Right kidney (tissue), 9 donors: ENCODE measurements at places on chromosomes 5 and 9.

- no peak for DNase-seq
These were observed 270.2 kb upstream of the RASA1 start for GRCh38 chr5:86997516-86997915.

DNA sequence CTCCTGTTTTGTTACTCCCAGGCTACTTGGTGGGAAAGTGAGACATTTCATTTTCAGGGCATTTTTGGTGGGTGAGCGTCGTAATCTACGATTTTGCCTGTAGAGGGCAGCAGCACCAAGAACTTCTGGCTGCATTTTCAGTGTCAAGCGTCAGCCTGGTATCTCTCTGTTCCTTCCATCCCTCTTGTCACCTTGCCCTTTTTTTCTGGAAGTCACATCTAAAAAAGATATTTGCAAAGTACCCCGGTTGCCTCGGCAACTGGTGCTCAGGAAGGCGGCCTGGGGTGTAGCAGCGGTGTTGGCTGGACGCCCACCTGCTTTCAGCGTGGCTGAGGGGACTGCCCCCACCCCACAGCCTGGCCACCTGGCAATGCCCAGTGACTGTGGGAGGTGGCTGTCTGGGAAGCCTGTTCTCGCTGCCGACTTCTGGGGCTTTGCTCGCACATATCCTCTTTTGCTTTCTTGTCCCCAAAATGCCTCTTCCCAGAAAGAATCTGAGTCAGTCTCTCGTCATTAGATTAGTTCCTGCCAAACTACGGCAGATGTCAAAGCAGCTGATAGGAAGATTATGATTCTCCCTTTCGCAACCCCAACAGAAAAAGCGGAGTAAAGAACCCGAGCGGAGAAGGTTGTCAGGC is 84.5 kb downstream of the ACER2 start:
- DNase-seq: peak; percentile 44

DNA sequence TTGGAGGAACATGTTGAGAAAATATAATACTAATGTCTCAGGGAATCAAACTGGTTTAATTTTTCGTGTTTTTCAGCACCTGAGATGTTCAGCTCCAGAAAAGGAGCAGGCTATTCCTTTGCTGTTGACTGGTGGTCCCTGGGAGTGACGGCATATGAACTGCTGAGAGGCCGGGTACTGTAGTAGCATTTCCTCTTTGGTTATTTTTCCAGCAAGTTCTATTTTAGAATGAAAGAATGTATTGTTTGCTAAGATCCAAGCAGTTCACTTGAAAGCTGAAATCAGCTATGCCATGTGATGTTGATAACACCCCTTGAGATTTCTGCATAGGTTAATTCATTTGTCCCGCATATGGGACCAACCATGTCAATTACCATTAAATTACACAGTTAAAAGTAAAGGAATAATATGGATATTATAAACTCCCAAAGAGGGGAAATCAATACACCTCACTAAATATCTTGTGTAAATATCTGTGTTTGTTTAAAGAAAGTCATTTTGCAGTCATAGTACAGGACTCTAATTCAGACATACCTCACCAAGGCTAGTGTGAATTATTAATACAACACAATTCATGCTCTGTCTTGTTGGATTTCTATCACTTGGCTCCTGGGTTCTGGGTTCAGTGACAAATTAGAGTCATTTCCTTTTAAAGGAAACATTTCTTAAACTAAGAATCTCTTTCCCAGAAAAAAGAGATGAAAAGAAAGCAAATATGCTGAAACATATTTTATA is 126.8 kb downstream of the STK32A start:
- DNase-seq: no peak

GRCh38 chr9:133778336-133779013 is 40.3 kb upstream of the SARDH start:
- no peak for DNase-seq

GRCh38 chr5:111345731-111346130 is 121.5 kb downstream of the CAMK4 start:
- no peak for DNase-seq

GRCh38 chr5:41925555-41925951 is 472 bp downstream of the FBXO4 start:
- DNase-seq: no peak
